NCI-H2029 (cell line): ENCODE measurements at places on chromosomes 3 and 15.

GRCh38 chr3:69848113-69848512, 108.8 kb downstream of the MITF start:
- DNase-seq: no peak

DNA sequence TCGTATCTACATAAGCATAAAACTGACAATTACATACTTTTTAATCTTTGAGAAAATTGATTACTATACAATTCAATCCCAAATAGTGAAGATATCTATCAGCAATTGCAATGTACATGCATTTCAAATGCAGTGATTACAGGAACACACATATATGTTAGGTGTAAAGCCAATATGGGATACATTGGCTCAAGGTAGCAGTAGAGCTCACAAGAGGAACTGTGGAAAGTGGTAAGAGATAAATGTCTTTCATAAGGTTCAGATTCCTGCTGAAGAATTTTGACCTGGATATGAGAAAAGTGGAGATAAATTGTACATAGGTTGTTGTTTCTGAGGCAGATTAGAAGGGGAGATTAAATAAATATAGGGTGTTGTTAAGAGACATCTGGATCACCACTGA, 1280.5 kb downstream of the OTOL1 start:
- DNase-seq: no peak

- DNase-seq: no peak
These were observed 319 bp upstream of the TP63 start for GRCh38 chr3:189630767-189631372.

- no peak for DNase-seq
These were observed 4.0 kb downstream of the GNB4 start for GRCh38 chr3:179447251-179447650.

DNA sequence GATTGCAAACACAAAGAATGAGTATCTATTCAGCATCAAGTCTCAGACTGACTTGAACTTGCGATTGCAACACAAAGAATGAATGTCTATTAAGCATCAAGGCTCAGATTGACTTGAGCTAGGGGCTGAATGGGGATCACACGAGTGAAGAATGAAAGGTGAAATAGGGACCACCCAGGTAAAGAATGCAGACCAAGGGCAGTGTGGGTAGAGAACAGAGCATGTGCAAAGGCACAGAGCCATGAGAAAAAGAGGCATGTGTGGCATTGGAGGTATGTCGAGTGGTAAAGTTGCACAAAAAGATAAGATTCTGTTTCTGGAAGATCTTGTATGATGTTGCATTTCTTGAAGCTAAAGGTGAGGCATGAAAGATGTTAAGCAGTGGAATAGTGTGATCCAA, 119.4 kb upstream of the GPR149 start:
- no peak for DNase-seq
